ENCODE measurements at places on chromosomes 12 and 14.

DNA sequence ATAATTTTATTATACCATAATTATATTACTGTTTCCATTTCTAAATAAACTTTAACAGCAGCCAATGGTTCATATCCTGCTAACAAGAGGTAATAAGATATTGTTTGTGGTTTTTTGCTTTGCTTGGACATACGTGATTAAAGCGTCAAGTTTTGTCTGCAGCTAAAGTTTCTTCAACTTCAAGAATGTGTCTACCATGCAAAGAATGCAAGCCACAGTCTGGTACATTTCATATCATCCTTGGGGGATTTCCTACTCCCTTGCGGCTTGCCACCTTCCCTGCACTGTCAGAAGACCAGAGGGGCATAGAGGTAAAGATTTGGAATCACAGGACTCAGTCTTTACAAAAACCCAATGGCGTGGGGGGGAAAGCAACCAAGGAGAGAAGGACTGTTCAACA is 125.2 kb downstream of the MED13L start:
- DNase-seq, result no peak

DNA sequence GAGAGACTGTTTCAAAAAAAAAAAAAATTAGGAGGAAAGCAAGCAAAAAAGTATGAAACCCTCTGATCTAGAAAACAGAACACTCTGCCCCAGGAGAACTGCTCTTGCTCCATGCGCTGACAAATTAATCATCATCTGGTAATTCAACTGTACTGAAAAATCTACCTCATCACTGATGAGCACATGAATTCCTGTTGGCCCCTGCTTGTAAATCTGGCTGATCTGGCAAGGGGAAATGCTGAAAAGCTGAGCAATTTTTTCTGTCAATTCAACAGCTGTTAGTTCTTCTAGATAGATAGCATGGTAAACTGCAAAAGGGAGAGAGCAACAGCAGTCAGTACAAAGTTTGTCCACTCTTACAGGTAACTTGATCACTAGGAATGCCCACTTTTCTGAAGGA is 15.2 kb upstream of the CSRNP2 start:
- DNase-seq, result no peak

DNA sequence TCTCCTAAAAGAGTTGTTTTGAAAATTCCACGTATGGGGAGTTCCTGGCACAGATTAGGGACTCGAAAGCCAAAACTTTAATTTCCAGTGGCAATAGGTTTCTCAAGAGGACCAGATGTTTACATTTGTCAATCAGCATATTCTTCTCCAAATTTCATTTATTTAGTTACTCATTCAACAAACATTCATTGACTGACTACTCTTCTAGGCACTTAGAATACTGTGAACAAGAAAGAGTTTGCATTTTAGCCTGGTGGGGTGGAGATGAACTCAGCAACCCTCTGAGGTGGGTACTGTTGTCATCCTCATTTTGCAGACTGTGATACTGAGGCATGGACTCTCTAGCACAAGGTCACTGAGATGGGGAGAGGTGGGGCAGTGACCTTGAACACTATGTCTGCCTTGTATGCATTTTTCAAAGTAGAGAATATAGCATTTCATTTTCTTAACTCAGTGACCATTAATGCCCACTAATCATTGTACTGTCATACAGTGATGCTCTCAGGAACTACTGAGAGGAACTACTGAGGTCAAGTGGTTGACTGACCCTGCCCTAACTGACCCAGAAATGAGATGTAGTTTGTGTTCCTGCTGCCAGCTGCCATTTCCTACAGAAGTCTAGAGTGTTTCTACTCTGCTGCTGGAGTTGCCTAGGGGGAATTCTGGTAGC is 2.2 kb downstream of the L3HYPDH start:
- DNase-seq, result no peak

DNA sequence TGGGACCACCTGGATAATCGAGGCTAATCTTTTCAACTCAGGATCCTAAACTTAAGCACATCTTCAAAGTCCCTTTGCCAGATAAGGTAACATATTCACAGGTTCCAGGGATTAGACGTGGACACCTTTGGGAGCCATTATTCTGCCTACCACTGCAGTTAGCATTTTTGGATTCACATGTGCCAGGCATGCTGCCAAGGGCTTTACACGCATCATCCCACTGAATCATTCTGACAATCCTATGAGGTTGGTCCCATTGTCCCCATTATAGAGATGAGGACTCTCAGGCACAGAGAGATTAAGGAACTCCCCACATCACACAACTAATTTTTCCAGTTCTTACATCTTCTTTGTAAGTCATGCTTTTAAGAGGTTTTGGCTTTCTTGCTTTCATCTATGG is 34.5 kb downstream of the RTN1 start:
- no peak for DNase-seq

- no peak for DNase-seq
Observed at GRCh38 chr12:80813820-80814219, 97.1 kb downstream of the MYF5 start.

GRCh38 chr14:63910583-63911363 is 58.0 kb downstream of the SYNE2 start:
- DNase-seq, result no peak

GRCh38 chr14:49314737-49315136 is 271.4 kb downstream of the RPS29 start:
- DNase-seq, result no peak

DNA sequence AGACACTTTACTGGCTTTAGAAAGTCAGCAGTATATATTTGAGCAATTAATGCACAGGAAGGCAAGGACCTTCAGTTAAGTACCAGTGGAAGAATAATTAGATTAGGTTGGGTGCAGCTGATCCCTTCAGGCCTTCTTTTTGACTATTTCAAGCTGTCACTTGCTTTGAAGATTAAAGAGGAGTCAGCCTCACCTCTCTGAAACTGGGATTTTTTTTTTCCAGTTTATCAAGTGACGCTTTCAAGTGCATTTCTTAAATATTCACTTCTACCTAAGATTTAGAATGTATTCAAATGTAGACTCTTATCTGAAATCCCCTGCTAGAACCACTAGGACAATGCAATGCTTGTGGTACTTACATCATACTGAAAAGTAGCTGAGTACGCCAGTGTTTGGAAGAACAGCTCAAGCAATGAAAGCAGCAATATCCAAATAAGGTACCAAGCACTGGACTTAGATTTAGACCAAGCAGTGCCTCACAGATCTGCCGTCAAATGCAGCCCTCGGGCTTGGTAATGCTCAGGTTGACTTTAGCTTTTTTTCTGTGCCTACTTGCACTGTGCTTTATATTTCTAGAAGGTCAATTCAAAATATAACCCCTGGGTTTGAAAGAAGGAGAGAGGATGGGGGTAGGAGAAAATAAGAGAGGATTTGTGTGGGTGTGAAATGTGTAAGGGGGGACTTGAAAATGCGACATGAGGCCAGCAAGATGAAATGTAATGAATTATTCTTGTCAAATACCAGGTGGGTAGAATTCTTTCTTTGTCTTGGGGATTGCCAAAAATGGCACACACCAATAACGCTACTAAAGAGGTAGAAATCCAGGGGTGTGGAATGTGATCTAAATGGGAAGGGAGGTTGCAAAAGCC is 3.7 kb upstream of the FERMT2 start:
- DNase-seq, result no peak

- DNase-seq, result no peak
Observed at GRCh38 chr12:81888106-81888740, 129.1 kb upstream of the PPFIA2 start.

DNA sequence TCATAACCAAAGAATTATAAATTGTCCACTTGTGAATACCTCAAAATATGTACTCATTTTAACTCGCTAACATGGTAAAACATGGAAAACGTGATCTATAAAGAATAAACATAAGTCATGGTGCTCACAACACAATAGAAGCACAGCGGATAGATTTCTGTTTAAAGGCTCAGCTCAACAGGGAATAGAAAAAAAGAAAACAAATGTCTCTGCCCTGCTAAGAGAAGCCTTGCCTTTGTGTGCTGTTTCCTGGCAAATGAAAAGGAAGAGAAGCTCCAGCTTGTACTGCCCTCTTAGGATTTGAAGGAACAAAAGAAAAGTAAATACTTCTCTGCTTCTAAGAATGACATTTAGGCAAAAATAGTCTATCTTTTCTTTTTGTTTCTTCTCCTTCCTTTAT is 121.0 kb upstream of the KRR1 start:
- DNase-seq, result no peak

DNA sequence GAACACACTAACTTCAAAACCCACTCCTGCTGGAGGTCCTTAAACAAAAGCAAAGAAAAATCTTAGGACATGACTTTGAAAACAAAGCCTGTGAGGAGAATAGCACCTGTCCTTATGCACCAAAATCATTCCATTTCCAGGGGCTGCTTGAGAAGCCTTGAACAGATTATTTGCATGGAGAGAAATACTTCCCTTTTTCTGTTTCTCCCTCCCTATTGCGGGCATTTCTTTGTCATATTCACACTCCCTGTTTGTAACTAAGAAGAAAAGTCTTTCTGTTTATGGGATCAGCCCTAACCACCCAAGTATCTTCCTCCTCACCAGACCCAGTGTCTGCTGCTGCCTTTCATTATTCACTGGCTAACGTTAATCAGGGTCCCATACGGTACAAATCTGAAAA is 218.8 kb downstream of the DPF3 start:
- DNase-seq, result no peak

- DNase-seq, result no peak
Observed at GRCh38 chr12:6452944-6453630, 1.2 kb downstream of the TAPBPL start.

- DNase-seq, result no peak
Observed at GRCh38 chr12:4252601-4253000, 21.0 kb upstream of the CCND2 start.

DNA sequence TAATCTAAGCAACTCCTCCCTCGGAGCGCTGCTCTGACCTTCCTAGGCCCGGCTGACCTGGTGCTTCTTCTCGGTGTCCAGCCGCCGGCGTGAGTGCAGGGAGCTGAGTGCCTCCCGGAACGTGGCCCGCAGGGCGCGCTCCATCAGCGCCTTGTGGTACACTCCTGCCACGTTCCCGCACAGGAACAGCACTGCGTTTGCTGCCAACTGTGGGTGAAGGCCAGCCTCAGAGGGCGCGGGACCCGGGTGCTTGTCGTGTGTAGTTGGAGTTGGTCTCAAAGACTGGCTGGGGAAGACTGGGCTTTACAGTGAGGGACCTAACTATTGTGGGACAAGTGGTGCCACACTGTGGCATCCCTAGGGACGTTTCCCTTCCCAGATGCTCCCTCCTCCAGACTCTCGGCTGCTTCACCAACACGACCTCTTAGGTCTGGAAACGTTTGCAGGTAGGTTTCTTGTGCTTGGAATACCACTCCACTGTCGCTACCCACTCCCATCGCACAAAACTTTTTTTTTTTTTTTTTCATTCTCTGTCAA is 3.1 kb downstream of the ADCY4 start:
- no peak for DNase-seq

- DNase-seq, result no peak
Observed at GRCh38 chr14:96617635-96618034, 115.5 kb downstream of the PAPOLA start.

GRCh38 chr14:76698191-76698590 is 63.1 kb upstream of the VASH1 start:
- no peak for DNase-seq

- no peak for DNase-seq
Observed at GRCh38 chr12:42819846-42820245, 230.3 kb upstream of the PRICKLE1 start.

GRCh38 chr12:97017213-97017612 is 110.2 kb downstream of the NEDD1 start:
- no peak for DNase-seq

GRCh38 chr12:63006536-63006935 is 71.6 kb upstream of the PPM1H start:
- no peak for DNase-seq

DNA sequence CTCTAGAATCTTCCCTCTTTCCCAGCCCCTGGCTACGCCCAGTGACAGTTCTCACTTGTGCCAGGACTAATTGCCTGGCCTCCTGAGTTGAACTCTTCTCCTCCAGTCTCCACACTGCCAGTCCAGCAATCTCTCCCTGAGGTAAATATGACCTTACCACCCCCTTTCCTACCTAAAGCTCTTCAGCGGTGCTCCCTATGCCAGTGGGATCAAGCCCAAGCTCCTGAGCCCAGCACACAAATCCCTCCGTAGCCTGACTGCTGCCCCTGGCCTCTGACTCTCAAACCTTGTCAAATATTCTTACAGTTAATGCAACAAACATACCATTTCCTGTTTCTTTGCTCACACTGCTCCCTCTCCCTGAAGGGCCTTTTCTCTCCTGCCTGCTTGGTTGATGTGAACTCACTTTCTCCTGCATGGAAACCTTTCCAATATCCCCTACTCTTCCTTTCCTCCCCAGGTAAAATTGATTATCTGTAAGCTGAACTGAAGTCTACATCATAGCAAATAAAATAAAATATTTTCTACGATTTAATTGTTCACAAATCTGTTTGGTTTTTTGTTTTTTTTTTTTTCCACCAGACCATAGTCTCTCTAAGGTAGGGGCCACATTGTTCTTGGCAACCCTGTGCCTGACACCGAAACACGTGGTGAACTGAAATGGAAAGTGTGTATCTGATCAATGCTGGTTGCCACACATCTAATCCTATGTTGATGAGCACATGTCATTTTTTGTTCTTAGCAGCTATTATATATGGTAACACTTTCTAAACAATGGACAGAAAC is 147.5 kb downstream of the SLC38A6 start:
- DNase-seq, result no peak

DNA sequence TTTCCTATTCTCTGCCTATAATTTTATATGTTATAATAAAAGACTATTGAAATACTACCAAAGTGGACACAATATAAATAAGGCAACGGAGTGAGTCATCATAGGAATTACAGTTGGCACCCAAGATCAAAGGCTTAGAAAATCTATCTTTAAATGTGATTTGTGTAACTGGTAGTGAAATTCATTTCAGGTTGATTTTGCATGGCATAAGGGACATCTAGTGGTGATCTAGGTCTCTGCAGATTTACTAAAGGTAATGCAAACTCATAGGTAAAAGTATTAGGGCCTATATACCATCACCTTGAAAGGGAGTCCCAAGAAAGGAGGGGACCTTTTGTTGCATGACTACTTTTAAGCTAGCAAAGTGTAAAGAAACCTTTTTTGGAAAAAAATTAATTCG is 527.2 kb downstream of the NRXN3 start:
- DNase-seq, result no peak

- no peak for DNase-seq
Observed at GRCh38 chr12:40692765-40693206, 547 bp downstream of the CNTN1 start.

DNA sequence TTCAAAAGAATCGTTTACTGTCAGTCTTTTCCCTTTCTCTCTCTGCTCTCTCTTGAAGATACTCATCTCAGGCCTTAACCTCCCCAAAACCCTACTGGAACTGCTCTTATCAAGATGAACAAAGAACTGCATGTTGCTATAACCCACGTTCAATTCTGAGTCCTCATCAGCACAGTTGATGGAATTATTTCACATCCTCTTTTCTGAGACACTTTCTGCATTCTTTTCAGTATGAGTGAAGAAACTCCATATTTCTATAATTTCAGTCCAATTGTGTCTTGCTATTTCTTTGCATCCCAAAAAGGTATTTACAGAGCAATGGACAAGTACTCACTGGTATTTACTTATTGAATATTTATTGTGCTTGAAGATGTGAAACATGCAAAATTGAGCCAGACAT is 160.1 kb upstream of the CPNE8 start:
- no peak for DNase-seq

GRCh38 chr12:64780531-64781279 is 21.5 kb upstream of the GNS start:
- no peak for DNase-seq

All from stimulated activated CD4-positive, alpha-beta T cell treated with anti-CD3 and anti-CD28 coated beads, Interleukin-15, amount 100 ng/mL, for 1 hour (primary cell).